ENCODE measurements at places on chromosomes 1 and 21.
A peak's percentile ranks its signal among the peaks of the same experiment; 100 is the strongest.

GRCh38 chr1:26761217-26761616 lies 26.5 kb upstream of the PIGV start:
- no peak for DNase-seq

DNA sequence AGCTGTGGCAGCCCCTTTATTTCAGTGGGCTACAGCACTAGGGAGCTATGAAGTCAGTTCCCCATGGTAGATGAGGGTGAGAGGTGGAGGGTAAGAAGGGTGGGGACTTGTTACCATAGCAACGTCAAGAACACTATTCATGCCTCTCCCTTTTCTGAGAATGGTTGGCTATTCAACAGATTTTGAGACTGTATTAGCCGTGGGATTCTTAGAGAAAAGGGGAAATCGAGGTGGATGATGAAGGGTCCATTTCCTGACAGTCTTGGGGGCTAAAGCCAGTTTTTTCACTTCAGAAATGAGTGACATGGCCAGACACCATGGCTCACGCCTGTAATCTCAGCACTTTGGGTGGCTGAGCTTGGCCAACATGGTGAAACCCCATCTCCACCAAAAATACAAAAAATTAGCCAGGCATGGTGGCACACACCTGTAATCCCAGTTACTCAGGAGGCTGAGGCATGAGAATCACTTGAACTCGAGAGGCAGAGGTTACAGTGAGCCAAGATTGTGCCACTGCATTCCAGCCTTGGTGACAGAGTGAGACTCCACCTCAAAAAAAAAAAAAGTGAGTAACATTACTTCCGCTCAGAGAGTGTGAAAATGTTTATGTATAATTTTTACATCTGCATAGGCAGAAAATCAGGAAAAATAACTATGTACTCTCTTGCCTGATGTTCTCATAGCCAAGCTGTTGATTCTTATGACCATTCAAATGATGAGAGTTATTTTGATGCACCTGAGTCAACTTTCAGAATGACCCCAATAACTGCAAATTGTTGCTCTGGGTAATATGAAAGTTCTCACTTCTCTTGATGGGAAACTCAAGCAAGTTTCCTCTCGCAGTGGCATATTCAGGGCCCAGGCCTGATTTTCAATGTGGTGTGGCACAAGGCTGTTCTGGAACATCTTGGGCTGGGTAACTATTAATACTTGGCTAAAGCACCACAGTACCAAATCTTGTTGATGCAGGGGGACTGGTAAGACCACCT lies 23.2 kb upstream of the RGSL1 start:
- DNase-seq, result no peak

GRCh38 chr21:43605320-43606215 lies 53.7 kb downstream of the HSF2BP start:
- no peak for DNase-seq

- peak; percentile 60 for DNase-seq
Measured at GRCh38 chr1:15153184-15153841, at the start of gene TMEM51. TSS of gene TMEM51 (plus strand) at chr1:15153747. CDS start at chr1:15215088, 61,341 bp downstream.

DNA sequence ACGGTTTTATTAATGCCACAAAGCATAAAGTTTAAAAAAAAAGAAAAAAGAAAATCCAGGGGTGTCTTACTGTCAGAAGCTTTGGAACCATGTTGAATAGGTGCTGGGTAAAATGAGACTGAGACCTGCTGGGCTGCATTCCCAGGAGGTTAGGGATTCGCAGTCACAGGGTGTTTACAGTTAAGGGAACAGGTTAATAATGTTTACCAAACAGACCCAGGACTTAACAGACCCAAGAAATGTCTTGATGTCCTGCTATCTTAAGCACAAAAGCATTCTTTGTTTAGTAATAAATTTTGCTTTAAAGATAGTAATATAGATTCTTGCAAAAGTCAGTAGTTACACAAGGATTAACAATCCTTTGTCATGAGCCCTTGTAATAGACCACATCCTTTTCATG lies 54.7 kb downstream of the OLFML3 start:
- DNase-seq, result no peak

GRCh38 chr1:154371436-154371835 lies 33.7 kb upstream of the IL6R start:
- DNase-seq, result no peak

GRCh38 chr1:190747704-190748103 lies 270.0 kb upstream of the BRINP3 start:
- no peak for DNase-seq

- DNase-seq, result no peak
Measured at GRCh38 chr1:7224081-7224534, 438.9 kb downstream of the CAMTA1 start.

- peak; percentile 87 for DNase-seq
Measured at GRCh38 chr1:234206651-234207284, 166.5 kb upstream of the COA6 start.

GRCh38 chr1:188668083-188668482 lies 1809.6 kb downstream of the BRINP3 start:
- DNase-seq, result no peak

DNA sequence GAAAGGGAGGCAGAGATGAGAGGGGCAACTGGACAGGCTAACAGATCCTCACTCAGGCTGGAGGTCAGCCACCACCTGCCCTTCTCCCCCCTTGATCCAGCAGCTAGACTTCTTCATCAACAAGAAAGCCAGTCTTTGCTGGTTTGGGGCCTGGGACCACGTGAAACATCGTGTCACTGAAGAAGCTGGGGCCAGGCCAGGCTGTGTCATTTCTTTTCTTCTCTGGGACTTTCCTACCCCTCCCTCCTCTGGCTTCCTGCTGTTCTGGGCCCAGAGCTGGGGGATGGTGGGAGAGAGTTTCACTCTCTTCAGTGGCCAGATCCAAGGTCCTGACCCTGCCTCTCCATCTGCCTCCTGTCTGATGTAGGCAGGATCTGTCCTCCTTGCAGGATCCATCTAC lies 18.1 kb upstream of the SLC26A9 start:
- no peak for DNase-seq

- DNase-seq, result no peak
Measured at GRCh38 chr1:228828151-228828550, 92.9 kb downstream of the RHOU start.

DNA sequence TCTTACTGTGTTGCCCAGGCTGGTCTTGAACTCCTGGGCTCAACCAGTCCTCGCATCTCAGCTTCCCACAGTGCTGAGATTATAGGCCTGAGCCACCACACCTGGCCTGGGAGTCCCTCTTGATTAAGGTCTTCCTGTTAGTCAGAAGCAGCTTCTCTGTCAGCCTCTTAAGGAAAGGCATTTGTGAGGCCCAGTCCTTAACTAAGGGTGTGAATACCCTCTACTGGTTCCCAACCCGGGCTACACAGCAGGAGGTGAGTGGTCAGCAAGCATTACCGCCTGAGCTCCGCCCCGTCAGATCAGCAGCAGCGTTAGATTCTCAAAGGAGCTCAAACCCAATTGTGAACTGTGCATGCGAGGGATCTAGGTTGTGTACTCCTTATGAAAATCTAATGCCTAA lies 117.2 kb downstream of the DYRK1A start:
- DNase-seq, result no peak
